ENCODE measurements at places on chromosomes 5 and 9. TPM values are rescaled to one million over a fixed set of nuclear protein-coding genes. Genes with fewer than 3 reads are reported as not detected.

- DNase-seq: no peak
Measured at GRCh38 chr5:159972538-159973362, 36.2 kb upstream of the TTC1 start.

GRCh38 chr5:125421006-125421405 is 674.6 kb upstream of the ZNF608 start:
- no peak for DNase-seq

GRCh38 chr9:69590266-69590665 is 81.9 kb downstream of the APBA1 start:
- no peak for DNase-seq

Gene PCDHA1
- not detected for total RNA-seq

GRCh38 chr9:77475641-77476473 is 172.3 kb downstream of the GNA14 start:
- DNase-seq: no peak

- DNase-seq: no peak
Measured at GRCh38 chr9:83649080-83649479, 26.1 kb downstream of the IDNK start.

GRCh38 chr9:112863214-112863613 is 27.5 kb downstream of the SLC46A2 start:
- peak; percentile 86 for DNase-seq

DNA sequence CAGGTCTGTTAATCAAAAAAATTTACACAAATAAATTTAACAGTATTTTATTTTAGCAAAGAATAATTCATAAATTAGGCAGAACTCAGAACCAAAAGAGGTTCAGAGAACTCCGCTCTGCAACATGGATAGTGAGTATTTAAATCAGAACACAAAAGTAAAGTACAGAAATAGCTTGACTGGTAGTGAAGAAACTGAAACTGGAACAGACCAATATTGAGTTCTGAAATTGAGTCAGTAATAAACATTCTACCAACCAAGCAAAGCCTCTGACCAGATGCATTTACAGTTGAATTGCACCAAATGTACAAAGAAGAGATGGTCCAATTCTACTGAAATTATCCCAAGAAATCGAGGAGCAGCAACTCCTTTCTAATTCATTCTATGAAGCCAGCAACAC is 1542.8 kb downstream of the EFNA5 start:
- DNase-seq: no peak

DNA sequence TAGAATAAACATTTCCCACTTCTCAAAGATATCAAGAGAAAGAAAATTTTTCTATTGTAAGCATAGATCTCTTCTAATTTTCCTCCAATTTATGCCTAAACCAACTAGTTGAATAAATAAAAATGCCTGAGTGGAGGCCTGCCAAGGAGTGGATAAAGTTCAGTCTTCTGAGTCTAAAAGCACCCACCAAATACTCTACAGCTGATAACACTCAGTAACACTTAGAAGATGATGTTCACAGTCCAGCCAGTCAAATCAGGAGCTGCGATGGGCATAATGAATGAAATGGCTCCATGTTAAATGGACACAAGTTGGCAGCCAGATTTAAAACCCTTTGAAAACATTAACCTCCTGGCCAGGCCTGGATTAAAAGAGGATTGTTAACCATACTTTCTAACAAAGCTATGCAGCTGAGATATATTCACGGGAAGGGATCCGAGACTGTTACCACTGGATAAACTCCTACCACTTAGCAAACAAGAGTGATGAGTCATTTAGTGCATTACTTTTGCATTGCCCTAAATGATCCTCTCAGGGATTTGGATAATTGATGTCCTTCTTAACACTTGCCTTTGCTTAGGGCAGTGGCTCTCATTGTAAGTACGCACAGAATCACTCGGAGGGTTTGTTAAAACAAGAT is 63.7 kb upstream of the CCDC112 start:
- no peak for DNase-seq

DNA sequence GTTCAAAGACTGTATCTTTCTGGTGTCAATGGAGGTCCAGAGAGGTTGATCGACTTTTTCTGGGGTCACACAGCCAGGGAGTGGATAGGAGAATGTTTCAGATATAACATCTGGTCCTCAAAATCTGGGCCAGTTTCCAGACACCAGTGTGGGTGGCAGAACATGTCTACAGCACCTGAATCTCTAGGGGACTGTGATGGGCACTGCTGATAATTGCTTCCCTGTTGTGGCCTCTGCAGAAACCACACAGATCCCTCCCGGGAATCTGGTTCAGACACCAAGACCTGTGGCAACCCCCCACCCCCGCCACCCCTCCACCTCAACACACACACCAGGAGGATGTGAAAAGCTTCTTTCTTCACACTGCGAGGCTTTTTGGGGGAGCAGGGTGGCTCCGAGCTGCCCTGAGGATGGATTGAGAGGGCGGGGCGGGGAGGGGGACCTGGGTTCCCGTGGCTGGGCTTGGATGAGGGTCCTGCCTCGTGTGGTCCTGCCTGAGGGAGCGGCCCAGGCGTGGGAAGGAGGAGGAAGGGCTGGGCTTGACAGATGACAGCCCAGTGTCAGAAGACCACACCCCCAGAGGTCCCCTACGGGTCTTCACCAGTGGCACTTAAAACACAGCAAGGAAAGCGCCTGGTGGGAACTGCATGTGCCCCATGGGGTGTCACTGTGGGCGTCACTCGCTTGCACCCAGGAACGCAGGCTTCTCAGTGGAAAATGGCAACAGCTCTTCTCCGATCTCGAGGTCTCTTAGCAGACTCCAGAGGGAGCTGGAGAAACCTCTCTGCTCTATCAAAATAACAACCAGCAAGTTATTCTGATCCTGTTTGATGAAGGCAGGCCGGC is 55.2 kb downstream of the TRIP13 start:
- DNase-seq: peak; percentile 81

DNA sequence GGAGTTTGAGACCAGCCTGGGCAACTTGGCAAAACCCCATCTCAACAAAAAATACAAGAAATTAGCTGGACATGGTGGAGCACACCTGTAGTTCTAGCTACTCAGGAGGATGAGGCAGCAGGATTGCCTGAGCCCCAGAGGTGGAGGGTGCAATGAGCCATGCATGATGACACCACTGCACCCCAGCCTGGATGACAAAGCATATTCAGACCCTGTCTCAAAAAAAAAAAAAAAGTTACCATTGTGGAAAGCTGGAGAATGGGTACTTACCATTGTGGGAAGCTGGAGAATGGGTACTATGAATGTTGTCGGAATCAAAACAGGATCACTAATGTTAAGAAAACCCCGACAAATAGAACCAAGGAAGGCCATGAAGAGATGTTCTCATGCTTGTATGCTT is 25.7 kb downstream of the HINT1 start:
- DNase-seq: no peak

Gene CRHBP
- total RNA-seq: 4.9 TPM

GRCh38 chr5:176560364-176560763 is 11.2 kb downstream of the CDHR2 start:
- DNase-seq: no peak

- no peak for DNase-seq
Measured at GRCh38 chr9:91187965-91188344, 173.8 kb downstream of the AUH start.

DNA sequence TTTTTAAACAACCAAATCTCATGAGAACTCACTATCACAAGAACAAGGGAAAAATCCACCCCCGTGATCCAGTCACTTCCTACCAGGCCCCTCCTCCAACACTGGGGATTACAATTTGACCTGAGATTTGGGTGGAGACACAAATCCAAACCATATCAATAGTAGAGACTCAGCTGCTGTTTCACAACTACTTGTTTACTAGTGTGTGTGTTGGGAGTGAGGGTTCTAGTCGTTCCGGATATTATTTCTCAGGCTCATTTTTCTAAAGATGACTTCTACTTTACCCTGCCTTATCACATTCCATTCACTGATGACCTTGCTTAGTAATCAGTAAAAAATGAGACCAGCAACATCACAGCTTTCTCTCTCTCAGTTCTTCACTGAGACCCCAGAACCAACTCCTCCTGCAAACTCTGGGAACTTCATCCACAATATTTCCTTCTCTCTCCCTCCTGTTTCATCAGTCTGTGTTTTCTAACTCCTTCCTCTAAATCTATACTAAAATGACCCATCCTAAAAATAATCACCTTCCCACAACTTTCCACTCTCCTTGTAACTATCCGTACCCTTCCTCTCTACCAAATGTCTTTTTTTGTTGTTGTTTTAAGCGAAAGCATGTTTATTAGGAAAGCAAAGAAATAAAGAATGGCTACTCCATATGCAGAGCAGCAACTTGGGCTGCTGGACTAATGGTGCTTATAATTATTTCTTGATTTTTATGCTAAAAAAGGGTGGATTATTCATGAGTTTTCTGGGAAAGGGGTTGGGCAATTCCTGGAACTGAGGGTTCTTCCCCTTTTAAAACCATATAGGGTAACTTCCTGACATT is 121.5 kb upstream of the SPRY4 start:
- DNase-seq: no peak

DNA sequence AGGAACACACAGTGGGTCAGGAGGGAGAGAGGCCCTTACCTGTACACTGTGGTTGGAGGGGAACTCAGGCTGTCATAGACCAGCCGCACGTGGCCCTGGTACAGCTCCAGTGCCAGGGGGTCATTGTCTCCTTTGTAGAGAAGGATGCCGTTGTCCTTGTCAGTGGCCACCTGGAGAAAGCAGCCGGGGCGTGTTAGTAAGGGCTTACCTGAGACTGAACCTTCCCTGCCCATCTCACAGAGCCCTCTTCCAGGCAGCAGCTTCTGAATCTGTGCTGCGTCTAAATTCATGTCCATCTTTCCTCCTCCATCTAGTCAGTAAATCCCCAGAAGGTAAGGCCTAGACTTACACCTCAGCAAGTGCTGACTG is 104.7 kb upstream of the PANK3 start:
- DNase-seq: no peak

Gene SPINK5
- total RNA-seq: 0.45 TPM

Measured in mesenteric fat pad (tissue), 1 donor.